ENCODE measurements at places on chromosomes 5 and 9.

GRCh38 chr9:88535226-88536022, 446 bp downstream of the NXNL2 start:
- DNase-seq, result no peak

DNA sequence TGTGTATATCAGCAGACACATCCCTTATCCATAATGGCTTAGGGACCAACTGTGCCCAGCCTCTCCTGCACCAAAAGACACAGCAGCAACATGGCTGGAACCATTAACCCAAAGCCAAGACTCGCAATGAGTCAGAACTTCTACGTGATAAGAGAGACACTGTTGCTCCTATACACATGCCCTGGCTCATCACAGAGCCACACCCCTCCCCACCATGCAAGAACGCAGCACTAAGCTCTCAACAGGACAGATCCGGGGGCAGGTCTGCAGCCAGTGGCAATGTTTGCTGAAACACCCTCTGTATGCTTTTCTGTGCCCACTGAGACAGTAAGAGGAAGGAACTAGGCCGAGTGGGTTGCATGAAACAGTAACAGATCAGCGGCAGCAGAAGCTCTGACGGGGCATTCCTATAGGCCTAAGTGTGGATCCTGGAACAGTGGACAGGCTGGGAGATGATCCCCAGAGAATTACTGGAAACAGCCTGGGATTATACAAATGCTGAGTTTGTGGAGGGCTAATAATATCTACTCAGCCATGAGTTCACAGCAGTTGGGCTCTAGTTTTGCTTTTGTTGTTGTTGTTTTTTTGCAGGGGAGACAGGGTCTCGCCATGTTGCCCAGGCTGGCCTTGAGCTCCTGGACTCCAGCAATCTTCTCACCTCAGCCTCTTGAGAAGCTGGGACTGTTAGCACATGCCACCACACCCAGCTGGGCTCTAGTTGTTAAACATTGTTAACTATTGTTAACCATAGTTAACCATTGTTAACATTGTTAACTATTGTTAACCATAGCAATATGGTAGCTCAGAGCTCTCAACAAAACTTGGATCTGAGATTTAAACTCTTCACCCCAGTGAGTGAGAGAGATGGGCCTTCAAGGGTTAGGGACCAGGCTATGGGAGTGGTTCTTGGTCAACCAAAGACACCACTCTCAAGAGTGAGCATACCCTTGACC, 41.0 kb downstream of the B4GALT1 start:
- no peak for DNase-seq

DNA sequence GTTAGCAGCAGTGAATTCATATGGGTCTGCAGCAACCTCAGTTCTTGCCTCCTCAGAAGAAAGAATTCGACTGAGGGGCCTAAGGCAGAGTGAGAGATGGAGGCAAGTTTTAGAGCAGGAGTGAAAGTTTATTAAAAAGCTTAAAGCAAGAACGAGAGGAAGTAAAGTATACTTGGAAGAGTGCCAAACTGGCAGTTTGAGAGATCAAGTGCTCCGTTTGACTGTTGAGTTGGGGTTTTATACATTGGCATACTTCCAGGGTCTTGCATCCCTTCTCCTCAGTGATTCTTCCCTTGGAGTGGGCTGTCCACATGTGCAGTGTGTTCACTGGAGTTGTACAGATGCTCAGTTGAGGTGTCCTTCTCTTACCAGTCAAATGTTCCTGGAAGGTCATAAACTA, 203.6 kb downstream of the SPATA31D1 start:
- DNase-seq, result no peak

DNA sequence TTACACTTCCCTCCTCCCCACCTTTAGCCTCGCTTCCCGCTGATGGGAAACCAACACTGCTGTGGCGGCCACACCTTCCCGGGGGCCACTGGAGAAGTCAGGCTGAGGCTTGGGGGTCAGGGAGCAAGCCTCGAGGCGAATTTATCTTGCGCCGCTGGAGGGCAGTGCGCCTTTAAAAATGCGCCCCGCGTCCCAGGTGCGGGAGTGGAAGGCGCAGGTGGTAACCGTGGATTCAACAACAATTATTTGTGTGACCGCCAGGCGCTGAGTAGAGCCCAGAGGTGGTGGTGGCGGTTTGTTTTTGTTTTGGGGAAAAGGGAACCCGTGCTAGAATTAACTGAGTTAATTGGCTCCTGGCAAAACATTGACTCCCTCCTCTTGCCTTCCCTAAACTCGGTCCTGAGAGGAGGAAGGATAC, 1.1 kb downstream of the CFAP77 start:
- no peak for DNase-seq

DNA sequence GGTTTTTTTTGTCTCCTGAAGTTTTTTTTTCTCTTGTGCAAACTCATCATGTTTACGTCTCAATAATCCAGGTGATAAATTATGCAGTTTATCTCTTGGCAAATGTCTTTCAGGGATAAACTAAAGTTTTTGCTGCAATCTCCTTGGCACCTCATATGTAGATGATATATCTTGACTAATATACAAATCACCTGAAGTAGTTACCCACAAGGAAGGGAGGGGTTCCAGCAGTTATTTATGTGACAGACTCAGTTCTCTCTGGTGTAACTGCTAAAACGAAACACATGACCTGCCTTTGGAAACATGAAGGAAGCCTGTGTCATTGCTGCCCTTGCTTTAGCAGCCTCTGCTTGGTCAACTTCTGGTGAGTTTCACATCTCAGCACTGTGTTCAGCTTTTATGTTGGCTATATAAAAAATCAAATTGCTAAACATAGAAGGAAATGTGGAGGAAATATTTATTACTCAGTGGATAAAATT, 39.3 kb upstream of the KIAA1958 start:
- no peak for DNase-seq

DNA sequence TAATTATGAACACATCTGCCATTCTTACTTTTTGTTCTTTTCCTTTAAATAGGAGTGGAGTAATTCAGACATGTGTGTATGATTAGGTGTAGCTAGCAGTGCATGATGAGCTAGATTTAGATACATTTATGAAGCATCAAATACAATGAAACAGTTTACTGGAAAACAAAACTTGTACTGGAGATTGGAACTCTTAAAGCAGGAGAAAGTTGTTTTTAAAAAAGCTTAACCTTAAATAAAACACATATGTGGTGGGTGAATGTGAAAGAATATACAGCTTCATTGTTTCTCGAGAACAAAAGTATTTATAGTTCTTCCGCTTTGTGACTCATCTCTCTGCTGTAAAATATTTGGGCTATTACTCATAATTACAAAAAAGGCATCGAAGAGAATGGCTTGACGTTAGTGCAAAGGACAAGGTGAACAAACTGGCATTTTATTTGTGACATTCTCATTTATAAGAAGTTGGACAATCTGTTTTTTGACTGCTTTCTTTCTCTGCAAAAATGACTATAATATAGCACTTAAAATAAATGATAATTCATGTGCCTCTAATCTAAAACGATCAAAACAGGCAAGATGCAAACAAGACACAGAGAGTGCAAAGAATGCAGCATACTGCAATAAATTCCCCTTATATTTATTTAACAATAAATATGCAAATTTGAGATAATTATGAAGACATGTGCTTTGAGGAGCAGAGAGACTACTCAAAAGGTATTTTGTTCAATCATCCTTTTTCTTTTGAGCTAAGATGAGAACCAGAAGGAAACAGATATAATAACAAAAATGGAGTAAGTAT, 478.8 kb downstream of the CETN3 start:
- DNase-seq, result no peak

DNA sequence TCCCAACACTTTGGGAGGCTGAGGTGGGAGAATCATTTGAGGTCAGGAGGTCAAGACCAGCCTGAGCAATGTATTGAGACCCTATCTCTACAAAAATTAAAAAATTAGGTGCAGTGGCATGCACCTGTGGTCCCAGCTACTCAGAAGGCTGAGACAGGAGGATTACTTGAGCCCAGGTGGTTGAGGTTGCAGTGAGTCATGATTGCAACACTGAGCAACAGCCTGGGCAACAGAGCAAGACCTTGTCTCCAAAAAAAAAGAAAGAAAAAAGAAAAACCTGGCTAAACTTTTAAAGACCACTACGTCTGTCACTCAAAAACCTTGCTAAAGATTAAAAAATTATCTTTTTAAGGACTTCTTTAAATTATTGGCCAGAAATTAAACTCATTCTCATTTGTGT, 59.8 kb upstream of the ABCA1 start:
- no peak for DNase-seq

- no peak for DNase-seq
Measured at GRCh38 chr9:36543916-36544315, 28.8 kb upstream of the MELK start.

- no peak for DNase-seq
Measured at GRCh38 chr9:38009035-38009501, 60.0 kb downstream of the SHB start.

- DNase-seq, result no peak
Measured at GRCh38 chr5:110852053-110852452, 113.2 kb downstream of the SLC25A46 start.

DNA sequence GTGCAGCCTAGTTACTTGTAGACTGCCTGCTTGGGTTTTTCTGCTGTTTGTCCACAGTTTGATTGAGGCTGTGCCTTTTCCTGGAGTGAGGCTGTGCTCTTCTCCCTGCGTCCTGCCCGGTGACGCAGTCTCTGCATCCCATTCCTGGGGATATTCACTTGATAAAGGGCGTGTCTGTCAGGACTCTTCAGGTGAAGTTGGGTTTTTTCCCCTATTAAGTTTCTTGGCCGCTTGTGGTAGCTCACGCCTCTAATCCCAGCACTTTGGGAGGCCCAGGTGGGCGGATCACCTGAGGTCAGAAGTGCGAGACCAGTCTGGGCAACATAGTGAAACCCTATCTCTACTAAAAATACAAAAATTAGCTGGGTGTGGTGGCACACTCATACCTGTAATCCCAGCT, 50.0 kb upstream of the SUSD3 start:
- DNase-seq, result no peak

DNA sequence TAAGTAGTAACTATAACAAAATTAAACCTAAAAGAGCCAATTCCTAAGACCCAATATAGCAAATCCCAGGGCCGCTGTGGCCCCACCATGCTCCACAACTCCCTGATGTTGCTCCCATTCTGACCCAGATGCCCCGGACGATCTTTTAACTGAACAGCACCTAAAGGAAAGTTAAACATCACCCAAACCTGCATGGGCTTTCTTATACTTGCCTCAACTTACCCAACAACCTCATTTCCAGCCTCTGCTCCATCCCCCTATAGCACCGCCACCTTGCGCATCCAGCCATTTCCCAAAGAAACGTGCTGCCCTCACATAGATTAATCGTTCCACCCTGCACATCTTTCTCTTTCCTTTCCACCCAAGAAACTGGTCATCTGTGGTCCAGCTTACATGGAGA, 54.6 kb downstream of the ZNF354C start:
- no peak for DNase-seq

GRCh38 chr5:28234356-28234968, 1196.1 kb upstream of the CDH9 start:
- no peak for DNase-seq

DNA sequence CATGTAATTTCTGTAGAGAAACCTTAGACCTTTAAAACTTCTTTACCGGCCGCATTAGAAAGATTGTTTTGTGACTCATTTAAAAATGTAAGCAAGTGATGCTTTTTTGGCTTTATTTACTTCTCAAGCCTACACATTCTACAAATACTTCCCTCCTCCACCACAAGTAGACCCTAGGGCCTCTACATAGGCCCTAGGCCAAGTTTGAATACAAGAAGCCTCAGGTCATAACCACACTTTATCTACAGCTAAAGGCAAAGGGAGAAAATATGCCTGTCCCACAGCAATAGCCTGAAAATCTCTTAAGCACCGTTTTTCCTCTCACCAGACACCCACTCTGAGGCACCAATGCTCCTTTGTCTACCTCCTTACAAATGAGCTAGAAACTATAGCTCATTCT, 53.9 kb downstream of the CSNK1A1 start:
- no peak for DNase-seq

GRCh38 chr5:125725691-125726090, 697.5 kb upstream of the GRAMD2B start:
- no peak for DNase-seq

GRCh38 chr5:132446621-132447020, 44.0 kb downstream of the IRF1 start:
- no peak for DNase-seq

DNA sequence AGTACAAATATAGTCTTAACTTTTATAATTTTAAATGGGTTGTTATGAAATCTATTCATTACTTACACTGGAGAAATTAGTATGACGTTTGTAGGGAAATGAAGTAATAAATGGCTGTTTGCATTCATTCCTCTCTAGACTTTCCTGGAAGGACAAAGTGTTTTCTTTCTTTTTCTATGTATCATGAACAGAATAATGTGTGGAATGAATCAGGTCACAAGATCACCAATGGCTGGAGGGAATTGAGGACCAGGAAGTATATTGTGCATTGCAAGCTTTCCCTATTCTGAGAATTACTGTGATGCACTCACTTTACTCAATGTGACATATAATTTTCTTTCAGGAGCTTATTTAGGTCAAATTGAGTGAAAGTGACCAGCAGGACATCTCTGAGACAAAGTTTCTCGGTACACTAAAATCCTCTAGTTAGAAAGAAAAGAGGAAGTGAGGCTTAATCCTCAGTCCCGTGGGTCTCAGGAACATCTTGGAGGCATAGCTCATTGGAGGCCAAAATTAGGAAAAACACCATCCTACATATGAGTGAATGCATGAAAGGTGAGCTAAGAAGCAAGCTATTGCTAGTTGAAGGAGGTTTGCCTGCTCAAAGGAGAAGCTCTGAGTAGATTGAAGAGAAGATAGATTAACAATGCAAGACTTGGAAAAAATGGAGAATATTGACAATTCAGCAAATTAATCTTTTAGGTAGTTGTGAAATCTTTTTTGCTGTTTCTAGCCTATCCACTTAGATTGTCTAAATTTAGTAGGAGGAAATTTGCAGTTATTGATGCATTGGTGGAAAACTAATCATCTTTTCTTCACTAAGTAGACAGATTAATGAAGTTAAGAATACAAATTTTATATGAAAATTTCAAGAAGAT, 28.0 kb downstream of the ERAP2 start:
- DNase-seq, result no peak

GRCh38 chr9:21097817-21098216, 20.1 kb upstream of the IFNB1 start:
- DNase-seq, result no peak

- DNase-seq, result no peak
Measured at GRCh38 chr5:72166070-72166979, 59.0 kb downstream of the MAP1B start.

- DNase-seq, result no peak
Measured at GRCh38 chr5:164191240-164191639, 685.8 kb downstream of the MAT2B start.

DNA sequence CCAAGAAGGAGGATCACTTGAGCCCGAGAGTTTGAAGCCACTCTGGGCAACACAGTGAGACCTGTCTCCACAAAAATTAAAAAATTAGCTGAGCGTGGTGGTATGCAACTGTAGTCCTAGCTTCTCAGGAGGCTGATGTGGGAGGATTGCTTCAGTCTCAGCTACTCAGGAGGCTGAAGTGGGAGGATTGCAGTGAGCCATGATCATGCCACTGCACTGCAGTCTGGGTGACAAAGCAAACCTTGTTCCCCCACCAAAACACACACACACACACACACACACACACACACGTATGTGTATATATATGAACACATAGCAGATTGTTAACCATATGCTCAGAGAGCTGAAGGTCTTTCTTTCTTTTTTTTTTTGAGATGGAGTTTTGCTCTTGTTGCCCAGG, 157.5 kb upstream of the MAST4 start:
- no peak for DNase-seq
